ENCODE measurements at places on chromosomes 3 and 15.

DNA sequence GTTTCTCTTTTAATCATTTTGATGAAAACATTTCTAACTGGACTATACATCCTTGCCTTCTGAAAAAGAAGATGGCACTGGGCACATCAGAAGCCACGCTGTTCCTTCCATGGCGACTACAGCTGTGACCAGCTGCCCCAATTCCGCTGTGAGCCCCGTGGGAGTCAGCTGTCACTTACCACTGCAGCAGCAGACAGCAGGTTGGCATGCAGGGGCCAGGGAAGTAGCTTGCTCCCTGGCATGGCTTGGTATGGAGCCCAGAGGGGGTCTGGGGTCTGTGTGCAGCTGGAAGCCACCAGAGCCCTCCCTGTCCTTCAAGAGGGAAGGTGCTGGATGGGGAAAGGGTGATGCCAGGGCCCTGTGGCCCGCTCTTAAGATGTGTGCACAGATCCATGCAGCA lies 4.5 kb upstream of the ZXDC start:
- no peak for DNase-seq

GRCh38 chr3:40070816-40071215 lies 238.7 kb upstream of the EIF1B start:
- no peak for DNase-seq

DNA sequence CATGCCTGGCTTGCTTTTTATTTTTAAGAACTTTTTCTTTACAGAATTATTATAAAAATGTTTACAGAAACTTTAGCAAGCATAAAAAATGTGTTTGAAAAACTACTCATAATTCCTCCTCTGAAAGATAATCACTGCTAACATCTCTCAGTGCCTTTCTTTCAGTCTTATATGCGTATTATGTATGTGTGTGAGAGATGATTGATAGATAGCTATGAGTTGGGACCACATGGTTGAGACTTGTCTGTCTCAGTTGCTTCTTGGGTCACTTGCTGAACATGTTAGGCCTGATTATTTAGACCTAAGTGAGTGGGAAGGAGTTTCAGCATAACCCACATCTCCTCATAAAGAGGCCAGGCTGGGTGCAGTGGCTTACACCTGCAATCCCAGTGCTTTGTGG lies 11.1 kb downstream of the MAP6D1 start:
- no peak for DNase-seq

DNA sequence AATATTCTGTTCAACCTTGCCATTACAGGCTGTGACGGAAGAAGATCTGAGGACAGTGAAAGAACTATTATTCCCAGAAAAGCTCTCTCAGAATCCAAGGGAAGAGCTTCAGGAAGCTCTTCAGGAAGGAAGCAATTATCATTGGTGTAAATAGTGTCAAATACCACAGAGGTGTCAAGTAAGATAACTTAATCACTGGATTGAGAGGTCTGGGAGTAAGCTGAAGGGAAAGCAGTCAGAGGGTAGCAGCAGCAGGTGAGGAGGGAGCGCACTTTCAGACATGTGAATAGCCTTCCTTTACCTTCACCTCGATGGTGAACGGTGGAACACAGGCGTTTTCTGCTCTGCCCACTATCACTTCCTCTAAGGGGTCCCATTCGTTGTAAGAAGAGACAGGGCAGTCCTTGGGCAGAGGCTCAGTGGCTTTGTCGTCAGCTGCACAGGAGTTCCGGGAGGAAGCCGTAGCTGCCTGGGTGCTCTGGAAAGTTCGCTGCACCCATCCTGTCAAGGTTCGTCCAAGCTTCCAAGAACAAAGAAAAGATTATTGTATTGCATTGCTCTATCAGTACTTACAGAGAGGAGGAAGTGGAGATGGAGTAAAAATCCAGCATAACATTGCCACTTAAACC lies 1.9 kb downstream of the GATM start:
- DNase-seq = no peak

- DNase-seq = no peak
These were observed 314.2 kb downstream of the CLSTN2 start for GRCh38 chr3:140249188-140249587.

DNA sequence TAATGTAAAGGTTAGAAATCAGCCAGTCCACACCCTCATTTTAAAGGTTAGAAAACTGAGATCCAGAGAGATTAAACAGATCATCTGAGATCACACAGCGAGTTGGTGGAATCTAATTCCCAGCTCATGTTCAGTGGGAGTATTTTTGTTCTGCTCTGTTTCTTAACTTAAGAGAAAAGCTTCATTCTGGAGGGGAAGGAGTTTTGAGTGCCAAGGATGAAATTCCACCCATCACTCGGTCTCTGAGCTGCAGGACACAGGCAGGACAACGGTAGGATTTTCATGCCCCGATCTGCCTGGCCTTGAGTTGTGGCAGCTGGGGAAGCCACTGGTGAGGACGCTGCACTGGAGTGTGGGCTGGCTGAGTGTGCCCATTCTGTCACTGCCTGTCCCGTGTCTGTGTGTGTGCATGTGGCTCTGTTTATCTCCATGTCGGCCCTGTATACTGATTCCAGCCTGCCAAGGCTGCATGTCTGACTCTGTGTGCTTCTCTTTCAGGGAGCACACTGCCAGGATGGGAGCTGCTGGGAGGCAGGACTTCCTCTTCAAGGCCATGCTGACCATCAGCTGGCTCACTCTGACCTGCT lies 94.3 kb downstream of the CEMIP start:
- no peak for DNase-seq

DNA sequence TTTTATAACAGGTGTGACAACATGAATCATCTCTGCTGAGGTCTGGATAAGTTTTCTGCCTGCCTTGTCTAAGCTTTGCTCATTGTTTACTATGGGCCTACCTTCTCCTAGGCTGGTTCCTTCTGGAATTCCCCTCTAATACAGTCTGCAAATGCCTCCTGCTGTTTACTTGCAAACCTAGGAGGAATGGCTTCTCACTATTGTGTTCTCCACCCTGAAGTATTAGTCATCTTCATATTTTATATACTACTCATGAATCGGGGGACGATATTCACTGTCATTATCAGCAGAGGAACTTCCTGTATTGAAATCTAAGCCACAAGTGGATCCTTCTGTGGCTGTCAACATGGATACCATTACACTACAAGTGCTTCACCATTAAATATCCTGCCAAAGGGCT lies 154.8 kb downstream of the PLCL2 start:
- no peak for DNase-seq

DNA sequence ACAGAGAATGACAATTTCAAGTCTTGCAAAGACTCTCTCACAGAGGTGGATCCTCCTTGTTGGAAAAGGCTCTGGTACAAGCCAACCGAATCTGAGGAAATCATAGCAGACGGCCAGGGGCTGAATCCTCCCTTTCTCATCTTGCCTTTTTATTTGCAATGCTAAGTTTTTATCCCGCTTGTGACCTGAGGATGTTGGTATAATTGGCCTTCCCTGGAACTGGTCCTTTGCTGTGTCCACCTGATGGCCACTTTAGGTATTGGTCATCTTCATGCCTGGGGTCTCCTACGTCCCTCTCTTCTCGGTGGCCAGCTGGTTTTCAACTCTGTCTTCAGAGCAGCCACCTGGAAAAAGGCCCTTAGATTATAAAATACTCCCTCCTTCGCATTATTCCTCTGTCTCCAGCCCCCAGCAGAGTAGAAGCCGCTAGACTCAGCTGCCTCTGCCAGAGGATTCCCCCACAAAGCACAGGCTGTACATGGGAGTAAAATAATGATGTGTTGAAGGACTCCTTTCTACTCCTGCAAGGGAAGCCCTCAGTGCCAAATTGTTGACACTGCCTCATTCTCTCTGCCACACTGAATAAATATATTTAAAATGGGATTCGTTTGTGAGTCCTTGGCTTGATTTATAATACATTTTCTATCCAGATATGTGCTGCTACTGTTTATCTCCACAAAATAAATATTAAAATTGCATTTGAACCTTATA lies 208.9 kb upstream of the CFAP20DC start:
- no peak for DNase-seq

GRCh38 chr3:141250828-141251227 lies 19.2 kb downstream of the PXYLP1 start:
- DNase-seq = no peak

GRCh38 chr15:73935547-73935946 lies 9.3 kb downstream of the LOXL1 start:
- DNase-seq = no peak

DNA sequence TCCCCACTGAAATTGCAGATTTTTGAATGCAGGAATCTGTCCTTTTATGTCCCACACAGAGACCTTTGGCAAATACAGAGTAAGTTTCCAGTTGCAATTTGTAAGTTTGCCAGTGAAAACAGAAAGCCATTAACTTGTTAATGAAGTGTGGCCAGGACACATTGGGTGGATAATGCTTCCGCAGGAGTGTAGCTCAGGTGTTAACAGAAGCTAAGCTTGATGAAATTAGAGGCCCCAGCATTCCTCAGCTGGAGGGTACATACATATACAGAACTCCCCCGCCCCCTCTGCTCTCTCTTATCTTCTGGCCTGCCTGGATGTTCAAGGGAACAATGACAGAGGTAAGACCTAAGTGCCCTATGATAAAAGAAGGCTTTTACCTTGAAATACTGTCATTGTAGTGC lies 8.1 kb upstream of the LRRC2 start:
- DNase-seq = no peak

GRCh38 chr15:92989470-92989869 lies 89.3 kb downstream of the CHD2 start:
- no peak for DNase-seq

- no peak for DNase-seq
These were observed 1.7 kb upstream of the CX3CR1 start for GRCh38 chr3:39281533-39281932.

- no peak for DNase-seq
These were observed 10.9 kb downstream of the CA12 start for GRCh38 chr15:63370764-63371163.

DNA sequence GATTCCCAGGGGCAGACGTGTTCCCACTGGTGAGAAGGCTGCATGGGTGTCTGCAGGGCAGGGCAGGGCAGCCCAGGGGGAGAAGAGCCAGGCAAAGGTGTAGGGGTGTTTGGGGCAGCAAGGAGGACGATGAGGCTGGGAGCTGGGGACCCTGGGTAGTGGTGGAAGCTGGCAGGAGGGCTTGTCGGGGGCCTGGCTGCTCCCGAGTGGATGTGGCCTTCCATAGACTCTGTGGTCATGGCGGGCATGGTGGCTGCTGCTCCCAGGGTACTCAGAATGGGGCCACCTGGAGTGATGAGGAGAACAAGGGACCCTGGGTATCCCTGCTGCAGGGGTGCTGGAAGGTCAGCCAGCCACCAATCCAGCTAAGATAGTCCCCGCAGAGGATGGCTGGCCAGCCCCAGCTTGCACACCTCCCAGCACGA lies 107.5 kb downstream of the WNT7A start:
- DNase-seq = no peak

GRCh38 chr3:2741516-2741915 lies 368.7 kb downstream of the IL5RA start:
- DNase-seq = no peak

- DNase-seq = no peak
These were observed 12.7 kb downstream of the ARHGEF3 start for GRCh38 chr3:56789076-56789475.

- no peak for DNase-seq
These were observed 105.0 kb downstream of the KLHL25 start for GRCh38 chr15:85689729-85690128.

DNA sequence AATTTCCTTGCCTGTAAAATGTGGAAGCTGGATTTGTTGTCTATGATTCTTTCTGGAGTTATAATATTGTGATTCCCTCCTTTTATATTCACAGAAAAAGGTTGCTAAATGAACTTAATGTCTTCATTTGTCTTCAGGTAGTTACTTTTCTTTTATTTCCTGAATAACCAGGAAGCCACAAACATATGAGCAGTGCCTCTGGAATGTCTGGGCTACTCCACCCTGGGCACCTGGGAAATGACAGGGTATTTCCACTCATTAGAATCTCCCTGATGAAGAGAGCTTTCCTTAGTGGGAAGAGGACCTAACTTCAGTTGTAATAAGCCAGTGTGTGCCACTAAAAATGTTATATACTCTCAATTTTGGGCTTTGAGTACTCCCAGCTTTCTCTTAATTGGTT lies 3.8 kb upstream of the SLMAP start:
- DNase-seq = no peak

DNA sequence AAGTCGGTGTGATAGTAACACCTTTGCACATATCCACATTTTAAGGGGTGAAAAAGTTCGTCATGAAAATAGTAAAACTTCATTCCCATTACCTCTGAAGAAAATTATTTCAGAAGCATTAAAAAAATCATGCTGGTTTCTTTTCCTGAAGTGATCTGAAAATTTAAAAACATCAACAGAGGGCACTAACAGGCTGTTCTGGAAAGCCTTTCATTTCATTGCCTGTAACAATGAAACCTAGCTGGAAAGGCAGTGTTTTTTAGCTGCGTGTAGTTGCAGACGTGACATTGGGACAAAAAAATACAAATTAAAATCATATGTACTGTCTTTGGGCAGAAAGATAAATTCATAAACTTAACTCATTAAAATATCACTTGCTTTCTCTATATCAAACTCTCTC lies 993.8 kb downstream of the GBE1 start:
- DNase-seq = no peak

- DNase-seq = no peak
These were observed 14.6 kb upstream of the IGDCC3 start for GRCh38 chr15:65392368-65392767.

- no peak for DNase-seq
These were observed 53.4 kb upstream of the EIF5A2 start for GRCh38 chr3:170961616-170962400.

DNA sequence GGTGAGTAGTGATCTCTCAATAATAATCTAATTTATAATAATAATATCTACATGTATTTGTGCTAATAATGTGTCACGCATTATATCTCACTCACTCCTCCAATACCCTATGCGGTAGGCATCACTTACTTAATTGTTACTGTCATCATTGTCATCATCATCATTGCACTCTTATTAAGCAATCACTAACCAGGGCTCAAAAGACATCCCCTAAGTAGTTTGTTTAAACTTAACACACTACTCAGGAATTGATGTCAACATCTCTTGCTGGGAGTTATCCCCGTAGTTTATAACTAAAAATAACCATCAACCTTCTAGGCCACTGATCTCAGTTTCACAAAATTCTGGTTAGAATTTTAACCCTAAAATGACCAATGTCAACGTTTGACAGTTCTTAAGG lies 56.8 kb upstream of the ICE2 start:
- DNase-seq = no peak

Data from glutamatergic neuron (in vitro differentiated cells).